Esophagus muscularis mucosa (tissue), 4 donors: ENCODE measurements at places on chromosomes 7 and 10. TPM values are rescaled to one million over a fixed set of nuclear protein-coding genes. Genes with fewer than 3 reads are reported as not detected.
A peak's percentile ranks its signal among the peaks of the same experiment; 100 is the strongest.

DNA sequence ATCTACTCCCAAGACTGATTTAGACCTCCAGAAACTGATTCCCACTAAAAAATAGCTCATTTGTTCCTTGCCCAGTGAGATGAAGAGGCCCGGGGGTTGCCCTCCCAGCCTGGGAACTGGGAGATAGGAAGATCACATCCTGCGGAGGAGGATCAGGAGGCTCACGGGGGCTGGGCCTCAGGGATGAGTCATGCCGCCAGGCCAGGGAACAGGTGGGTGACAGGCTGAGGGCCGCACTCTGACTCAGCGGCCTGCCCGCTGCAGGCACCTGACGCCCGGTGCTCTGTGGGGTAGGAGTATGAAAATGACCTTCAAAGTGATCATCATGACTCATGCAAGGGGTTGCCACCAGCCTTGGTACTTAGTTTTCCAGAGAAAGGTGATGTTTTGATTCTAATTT, 104.5 kb upstream of the ZPBP start:
- peaks cover 4% of the 10 kb centered on the region for H3K27me3 ChIP-seq
- no peak overlapping the region for H3K4me3 ChIP-seq
- no peak overlapping the region for H3K27ac ChIP-seq
- DNase-seq = no peak
- H3K4me1 ChIP-seq = no peaks in the 10 kb centered on the region
- no peaks in the 10 kb centered on the region for H3K36me3 ChIP-seq

- H3K27me3 ChIP-seq = no peaks in the 10 kb centered on the region
- DNase-seq = no peak
- peaks cover 26% of the 10 kb centered on the region for H3K4me1 ChIP-seq
- H3K4me3 ChIP-seq = no peak overlapping the region
- H3K36me3 ChIP-seq = no peaks in the 10 kb centered on the region
Observed at GRCh38 chr7:78222001-78222751, 423.6 kb downstream of the PHTF2 start.

- DNase-seq = no peak
- H3K4me3 ChIP-seq = no peak overlapping the region
Observed at GRCh38 chr7:141889321-141889720, 26.9 kb upstream of the OR9A4 start.

- peaks cover 15% of the 10 kb centered on the region for H3K4me1 ChIP-seq
- DNase-seq = no peak
- no peak overlapping the region for H3K27ac ChIP-seq
Observed at GRCh38 chr7:116776046-116776445, 86.3 kb upstream of the CAPZA2 start.

DNA sequence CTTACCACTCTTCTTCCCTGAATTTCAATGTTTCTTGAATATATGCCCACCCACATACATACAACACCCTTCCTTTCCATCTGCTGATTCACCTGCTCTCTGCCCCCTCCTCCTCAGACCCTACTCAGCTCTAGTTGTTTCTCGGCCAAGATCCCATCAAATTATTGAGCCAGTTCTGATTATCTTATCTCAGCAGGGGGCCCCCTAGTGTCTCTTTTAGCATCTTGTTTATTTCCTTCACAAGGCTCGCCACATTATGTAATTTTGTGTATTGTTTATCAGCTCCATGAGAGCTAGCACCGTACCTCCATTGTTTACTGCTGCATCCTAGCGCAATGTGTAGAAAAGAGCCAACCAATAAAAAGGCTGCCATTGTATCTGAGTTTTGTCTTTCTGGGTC, 71.9 kb downstream of the FAM13C start:
- H3K36me3 ChIP-seq = no peaks in the 10 kb centered on the region

- no peaks in the 10 kb centered on the region for H3K4me1 ChIP-seq
- H3K27ac ChIP-seq = no peak overlapping the region
- H3K27me3 ChIP-seq = no peaks in the 10 kb centered on the region
- H3K4me3 ChIP-seq = no peak overlapping the region
Observed at GRCh38 chr7:155860461-155860839, 48.2 kb upstream of the SHH start.

- no peaks in the 10 kb centered on the region for H3K27me3 ChIP-seq
- peak overlapping the region; percentile 80 for H3K27ac ChIP-seq
- H3K4me3 ChIP-seq = peak overlapping the region; percentile 21
- H3K4me1 ChIP-seq = peaks cover 19% of the 10 kb centered on the region
- DNase-seq = peak; percentile 94
Observed at GRCh38 chr7:2863461-2864066, 19.5 kb upstream of the GNA12 start.

DNA sequence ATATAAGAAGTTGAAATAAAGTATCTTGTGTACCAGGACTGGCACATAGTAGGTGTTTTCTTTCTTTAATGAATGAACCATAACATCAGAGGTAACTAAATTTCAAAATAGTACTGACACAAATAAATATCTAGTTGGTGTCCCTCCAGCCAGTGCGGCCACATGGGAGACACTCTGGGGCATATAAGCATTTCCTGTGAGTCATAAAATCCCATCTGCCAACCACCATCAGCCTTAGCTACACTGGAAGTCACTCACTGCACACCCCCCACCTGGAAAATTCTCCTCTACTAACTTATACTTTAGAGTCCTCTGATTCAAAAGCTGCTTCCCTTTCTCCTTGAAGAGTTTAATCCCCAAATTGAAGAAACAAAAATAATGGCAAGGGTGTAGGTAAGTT, 32.5 kb downstream of the DYDC1 start:
- no peak for DNase-seq
- H3K4me3 ChIP-seq = no peak overlapping the region
- H3K27me3 ChIP-seq = no peaks in the 10 kb centered on the region
- no peaks in the 10 kb centered on the region for H3K4me1 ChIP-seq
- no peak overlapping the region for H3K27ac ChIP-seq

GRCh38 chr7:150323682-150324372, 482 bp upstream of the ACTR3C start:
- peak overlapping the region; percentile 97 for H3K4me3 ChIP-seq
- no peaks in the 10 kb centered on the region for H3K27me3 ChIP-seq
- H3K4me1 ChIP-seq = peaks cover 28% of the 10 kb centered on the region
- H3K36me3 ChIP-seq = peaks cover 35% of the 10 kb centered on the region

- no peak for DNase-seq
- H3K36me3 ChIP-seq = no peaks in the 10 kb centered on the region
- no peaks in the 10 kb centered on the region for H3K27me3 ChIP-seq
- no peak overlapping the region for H3K4me3 ChIP-seq
- no peaks in the 10 kb centered on the region for H3K4me1 ChIP-seq
- H3K27ac ChIP-seq = no peak overlapping the region
Observed at GRCh38 chr10:86327954-86328725, 38.5 kb downstream of the GRID1 start.

DNA sequence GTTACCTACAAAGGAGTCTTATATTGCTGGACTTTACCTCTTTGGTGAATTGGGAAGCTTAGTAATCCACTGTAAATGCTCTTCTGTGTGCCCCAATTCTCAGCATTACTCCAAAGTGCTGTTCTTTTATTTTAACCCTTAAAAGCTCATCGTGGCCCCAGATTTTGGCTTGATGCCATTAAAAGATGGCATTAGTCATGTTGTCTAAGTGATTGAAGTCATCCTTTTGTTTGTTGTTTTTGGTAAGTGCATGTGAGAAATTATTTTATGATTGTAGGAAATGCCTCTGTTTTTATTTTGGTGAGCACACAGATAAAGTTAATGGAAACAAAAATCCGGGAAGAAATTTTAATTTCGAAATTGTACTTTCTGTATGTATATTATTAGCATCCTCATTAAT, 82.5 kb upstream of the GATA3 start:
- no peaks in the 10 kb centered on the region for H3K27me3 ChIP-seq
- no peak for DNase-seq
- no peak overlapping the region for H3K27ac ChIP-seq
- no peaks in the 10 kb centered on the region for H3K4me1 ChIP-seq

- H3K36me3 ChIP-seq = peaks cover 64% of the 10 kb centered on the region
- no peak overlapping the region for H3K27ac ChIP-seq
- H3K4me1 ChIP-seq = no peaks in the 10 kb centered on the region
- H3K27me3 ChIP-seq = no peaks in the 10 kb centered on the region
- H3K4me3 ChIP-seq = no peak overlapping the region
Observed at GRCh38 chr7:105613611-105614330, 32.5 kb upstream of the EFCAB10 start.

GRCh38 chr7:16564909-16565426, 38.3 kb downstream of the LRRC72 start:
- H3K27ac ChIP-seq = no peak overlapping the region
- H3K4me1 ChIP-seq = peaks cover 9% of the 10 kb centered on the region
- no peak for DNase-seq
- no peaks in the 10 kb centered on the region for H3K36me3 ChIP-seq

GRCh38 chr10:75547391-75548298, 116.2 kb downstream of the LRMDA start:
- H3K4me3 ChIP-seq = no peak overlapping the region
- H3K27me3 ChIP-seq = no peaks in the 10 kb centered on the region
- H3K36me3 ChIP-seq = no peaks in the 10 kb centered on the region

DNA sequence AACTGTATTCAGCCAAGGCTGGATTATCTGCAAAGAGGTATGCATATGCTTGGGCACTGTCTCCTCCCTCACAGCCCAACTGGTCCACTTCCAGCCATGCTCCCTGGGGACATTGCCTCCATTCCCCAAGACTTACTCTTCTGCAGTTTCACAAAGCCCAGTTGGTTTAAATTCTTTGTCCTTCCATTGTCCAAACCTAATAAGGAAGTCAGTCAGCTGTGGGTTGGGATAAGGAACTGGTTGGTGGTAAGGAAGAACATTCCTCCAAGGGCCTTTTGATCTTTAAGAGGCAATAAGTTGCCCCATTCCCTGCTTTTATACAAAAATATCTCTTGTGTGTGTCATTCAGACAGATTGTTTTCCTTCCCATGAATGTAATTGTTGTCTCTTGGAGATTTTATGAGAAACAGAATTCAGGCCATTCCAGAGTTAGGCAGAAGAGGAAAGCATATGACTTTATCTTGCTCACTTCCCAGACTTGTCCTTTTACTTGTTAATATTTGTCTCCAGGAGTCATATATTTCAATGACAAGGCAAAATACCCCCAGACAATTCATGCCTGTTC, 673.7 kb downstream of the SUGCT start:
- H3K27me3 ChIP-seq = no peaks in the 10 kb centered on the region
- H3K4me3 ChIP-seq = no peak overlapping the region
- no peaks in the 10 kb centered on the region for H3K4me1 ChIP-seq
- no peaks in the 10 kb centered on the region for H3K36me3 ChIP-seq

GRCh38 chr7:44396931-44397545, 71.6 kb upstream of the CAMK2B start:
- no peak overlapping the region for H3K27ac ChIP-seq
- H3K4me1 ChIP-seq = no peaks in the 10 kb centered on the region
- no peak overlapping the region for H3K4me3 ChIP-seq
- peaks cover 6% of the 10 kb centered on the region for H3K36me3 ChIP-seq
- H3K27me3 ChIP-seq = no peaks in the 10 kb centered on the region
- no peak for DNase-seq

The PRLHR gene
- 1.9 TPM for total RNA-seq

The METTL2B gene
- total RNA-seq = 19.9 TPM

The SPDYE9 gene
- total RNA-seq = not detected

The STEAP2 gene
- 16.1 TPM for total RNA-seq

The INA gene
- 2.2 TPM for total RNA-seq

The TMEM26 gene
- not detected for total RNA-seq
